T-helper 22 cell (primary cell): ENCODE measurements at places on chromosomes 7 and 10.

GRCh38 chr10:24406809-24407483 is 198.0 kb downstream of the KIAA1217 start:
- no peak for DNase-seq

DNA sequence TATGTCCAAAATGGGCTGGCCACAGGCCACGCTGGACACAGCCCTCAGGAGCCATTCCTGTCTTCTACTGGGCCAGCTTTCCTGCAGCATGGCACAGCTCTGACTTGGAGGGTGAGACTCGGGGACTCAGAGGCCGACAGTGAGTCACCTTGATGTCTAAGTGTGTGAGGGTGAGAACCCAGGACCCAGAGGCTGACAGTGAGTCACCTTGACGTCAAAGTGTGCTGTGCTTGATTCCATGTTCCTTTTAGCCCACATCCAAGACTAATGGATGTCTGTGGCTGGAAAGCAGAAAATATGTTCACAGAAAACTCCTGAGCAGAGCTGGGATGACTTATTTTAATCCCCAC is 6.0 kb upstream of the FAM170B start:
- no peak for DNase-seq

DNA sequence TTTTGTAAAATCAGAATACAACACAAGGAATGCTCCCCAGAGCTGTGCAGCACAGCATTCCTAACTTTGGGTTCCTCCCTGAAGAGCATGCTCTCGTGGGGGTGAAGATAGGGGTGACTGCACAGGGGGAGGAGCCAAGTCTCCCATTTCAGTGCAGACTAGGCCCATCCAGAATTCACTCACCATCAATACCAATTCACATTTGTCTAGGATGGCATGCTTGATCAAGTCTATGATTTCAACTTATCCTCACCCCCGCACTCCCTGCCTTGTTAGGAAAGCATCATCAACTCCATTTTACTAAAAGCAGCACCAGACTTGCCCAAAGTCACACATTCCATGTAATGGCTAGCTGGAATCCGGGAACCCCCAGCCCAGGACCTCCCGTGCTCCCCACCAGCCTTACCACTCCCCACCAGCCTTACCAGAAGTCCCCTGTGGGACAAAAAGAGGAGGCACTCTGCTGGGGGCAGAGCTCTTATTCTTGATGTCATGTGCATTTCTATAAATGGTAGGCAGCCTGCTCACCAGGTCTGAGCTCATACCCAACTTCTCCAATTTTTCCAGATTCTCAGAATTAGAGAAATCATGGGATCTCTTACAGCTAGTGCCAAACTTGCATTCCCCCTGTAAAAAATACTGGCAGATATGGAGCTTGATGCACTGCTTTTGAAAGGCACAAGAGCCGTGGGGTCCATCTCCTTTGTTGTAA is 6.2 kb downstream of the PARP12 start:
- DNase-seq, result no peak

DNA sequence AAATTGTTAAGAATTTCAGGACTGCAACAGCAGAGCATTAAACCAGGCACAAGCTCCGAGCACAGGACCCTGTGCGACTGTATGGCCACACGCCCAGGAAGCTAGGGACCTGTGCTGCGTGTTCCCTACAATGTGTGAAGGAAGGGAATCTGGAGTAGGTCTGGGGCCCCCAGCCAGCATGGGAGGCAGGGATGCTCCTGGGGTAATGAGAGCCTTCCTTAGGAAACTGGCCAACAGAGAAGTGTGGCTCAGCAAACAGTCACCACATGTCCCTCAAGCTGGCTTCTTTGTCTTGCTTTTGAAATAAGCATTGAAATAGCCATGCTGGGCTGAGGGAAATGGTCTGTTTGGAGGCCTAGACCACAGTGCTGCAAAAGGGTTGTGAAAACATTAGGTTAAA is 8.2 kb downstream of the BLNK start:
- no peak for DNase-seq

- DNase-seq, result no peak
These were observed 80.7 kb downstream of the GCC1 start for GRCh38 chr7:127504715-127505114.

DNA sequence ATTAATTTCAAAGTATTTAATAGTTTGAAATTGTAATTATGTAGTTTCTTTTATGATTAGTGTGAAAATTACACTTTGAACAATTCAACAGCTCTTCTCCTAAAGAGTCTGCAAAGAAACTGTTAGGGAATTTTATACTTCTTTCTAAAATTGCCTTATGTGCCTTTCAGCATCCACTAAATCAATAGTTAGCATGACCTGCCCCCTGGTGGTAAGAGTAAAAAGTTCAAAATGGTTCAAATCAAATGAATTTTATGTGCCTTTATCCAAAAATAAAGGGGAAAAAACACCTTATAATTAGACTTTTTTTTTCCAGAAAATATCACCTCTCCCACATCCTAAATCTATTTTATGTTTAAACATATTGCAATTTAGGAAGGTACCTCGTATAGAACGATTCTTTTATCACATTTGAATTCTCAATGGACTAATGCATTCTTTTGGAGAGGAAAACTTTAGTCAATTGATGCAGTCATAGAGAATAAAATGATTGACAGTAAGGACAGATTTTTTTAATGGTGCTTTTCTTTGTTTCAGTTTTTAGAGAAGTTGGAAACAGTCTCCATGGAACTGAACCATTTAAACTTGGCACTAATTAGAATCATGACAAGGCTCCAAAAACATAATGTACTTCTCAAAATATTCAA is 163.7 kb downstream of the SEMA3D start:
- DNase-seq, result no peak

GRCh38 chr7:832167-832967 is at the start of gene SUN1:
Gene SUN1 (plus strand): TSS chr7:832476. CDS start chr7:832525, 49 bp downstream.
- peak; percentile 40 for DNase-seq
